Effector memory CD8-positive, alpha-beta T cell (primary cell): ENCODE measurements at places on chromosomes 5 and 9.

- DNase-seq: no peak
These were observed 32.9 kb downstream of the TSPAN17 start for GRCh38 chr5:176680226-176680563.

DNA sequence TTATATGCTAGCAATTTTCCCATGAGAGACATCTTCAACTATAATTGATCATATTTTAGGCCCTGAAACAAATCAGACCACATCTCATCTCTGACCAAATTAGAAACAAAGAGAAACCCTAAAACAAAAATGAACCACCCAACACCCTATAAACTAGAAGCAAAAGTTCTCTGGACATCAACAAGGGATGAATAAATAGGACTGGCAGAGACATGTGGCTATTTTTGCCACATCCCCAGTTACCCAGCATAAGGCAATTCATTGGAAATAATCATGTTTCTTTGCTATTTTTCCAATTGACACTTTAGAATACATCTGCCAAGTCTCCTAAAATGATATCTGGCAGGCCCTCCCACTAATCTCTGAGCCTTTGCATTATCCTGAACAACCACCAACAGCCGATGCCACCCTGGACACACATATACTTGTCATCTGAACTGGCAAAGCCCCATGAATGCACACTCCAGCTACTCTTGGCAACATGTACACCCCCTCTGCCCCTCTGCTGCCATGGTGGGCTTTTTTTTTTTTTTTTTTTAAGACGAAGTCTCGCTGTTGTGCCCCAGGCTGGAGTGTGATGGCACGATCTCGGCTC is 53.5 kb upstream of the EQTN start:
- DNase-seq: no peak

DNA sequence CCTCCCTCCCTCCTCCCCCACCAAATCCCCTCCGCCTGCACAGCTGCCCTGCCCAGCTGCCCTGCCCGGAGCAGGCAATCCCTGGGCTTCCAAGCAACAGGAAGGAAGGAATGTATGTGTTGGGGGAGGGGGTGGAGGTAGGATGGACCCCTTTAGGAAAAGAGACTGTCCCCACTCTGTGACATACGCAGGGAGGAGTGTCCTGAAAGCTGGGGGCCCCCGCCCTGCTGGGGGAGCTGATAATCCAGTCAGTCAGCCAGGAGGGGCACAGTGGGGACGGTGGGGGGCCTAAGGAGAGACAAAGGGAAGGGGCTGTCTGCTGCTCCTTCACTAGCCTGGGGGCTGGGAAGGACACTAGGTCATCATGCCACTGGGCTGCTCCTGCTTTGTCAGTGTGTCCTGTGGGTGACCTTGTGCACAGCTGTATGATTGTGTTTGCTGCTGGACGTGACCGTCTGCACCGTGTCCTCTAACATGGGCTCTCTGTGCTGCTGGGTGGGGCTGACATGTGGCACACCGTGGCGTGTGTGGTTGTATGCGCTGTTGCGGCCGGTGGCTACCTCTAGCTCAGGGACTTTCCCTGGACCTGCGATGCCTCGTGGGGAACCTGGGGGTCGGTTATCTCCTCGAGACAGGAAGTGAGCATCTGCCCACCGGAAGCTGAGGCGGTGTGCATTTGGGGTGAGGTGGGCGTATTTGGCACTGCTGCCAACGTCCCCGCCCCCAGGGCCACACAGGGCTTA is 3.0 kb downstream of the N4BP3 start:
- peak; percentile 87 for DNase-seq

DNA sequence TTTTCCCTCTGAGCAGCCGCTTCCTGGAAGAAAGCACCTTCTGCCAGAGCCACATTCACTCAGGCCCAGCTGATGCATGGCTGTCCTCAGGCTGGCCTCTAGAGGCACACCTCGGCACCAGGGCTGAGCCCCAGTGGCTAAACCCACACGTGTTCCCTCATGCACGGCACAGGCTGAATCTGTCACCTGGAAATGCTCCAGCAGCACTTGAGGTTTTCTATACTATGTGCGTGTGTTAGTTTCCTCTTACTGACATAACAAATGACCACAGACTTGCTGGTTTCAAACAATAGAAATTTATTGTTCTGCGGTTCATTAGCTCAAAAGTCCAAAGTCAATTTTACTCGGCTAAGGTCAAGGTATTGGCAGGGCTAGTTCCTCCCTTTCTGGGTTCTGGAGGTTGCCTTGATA is 141.4 kb downstream of the LRRC70 start:
- no peak for DNase-seq

DNA sequence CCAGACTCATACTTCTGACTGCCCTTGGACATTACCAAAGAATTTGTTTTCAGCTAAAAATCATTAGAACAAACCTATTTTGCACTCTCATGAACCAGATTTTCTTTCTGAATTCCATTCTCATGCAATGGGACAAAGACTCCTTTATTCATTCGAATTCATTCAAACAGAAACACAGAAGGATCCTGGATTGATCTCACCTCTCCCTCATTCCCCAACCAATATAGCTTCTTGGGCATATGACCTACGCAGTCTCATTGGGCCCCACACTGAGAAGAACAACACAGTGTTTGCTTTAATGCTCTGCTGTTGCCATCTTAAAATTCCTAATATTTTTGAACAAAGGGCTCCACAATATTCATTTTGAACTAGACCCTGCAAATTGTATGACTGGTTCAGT is 392.4 kb downstream of the CTNND2 start:
- DNase-seq: no peak

GRCh38 chr9:33718987-33719386 is 76.4 kb upstream of the PRSS3 start:
- DNase-seq: no peak

DNA sequence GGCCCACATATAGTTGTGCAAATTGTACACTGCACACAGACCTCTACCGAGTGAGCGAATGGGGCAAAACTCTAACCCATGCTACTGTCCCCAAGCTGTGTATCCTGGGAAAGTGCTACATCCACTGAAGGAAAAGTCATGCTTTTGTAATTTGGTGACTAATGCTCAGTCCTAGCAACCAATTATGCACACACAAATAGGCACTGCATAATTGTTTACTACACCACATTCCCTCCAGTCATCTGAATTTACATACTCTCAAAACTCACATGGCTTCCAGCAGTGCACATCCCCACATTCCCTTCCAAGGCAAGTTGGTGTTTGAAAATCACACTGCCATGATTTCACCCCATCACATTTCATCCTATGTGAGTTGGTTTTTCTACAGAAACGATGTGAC is 125.9 kb upstream of the OSMR start:
- no peak for DNase-seq

GRCh38 chr9:96192710-96193109 is 109.3 kb downstream of the HSD17B3 start:
- no peak for DNase-seq

DNA sequence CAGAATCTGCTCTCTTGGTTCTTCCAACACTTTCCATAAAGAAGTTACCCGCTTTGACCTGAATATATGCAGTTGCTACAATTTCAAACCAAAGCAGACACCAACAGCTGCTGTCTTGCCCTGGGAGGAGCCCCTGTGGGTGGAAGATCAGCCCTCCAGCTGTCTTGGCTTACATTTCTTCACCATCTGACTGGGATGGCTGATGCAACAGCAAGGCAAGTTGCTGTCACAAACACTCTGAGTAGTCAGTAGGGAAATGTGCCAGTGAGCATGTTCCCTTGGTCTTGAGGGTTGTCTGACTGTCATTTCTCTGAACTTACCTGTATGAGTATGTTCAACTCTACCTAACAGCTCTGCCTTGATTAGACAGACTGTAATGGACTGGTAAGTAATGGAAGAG is 152.9 kb downstream of the SGCD start:
- no peak for DNase-seq

GRCh38 chr5:179869101-179869500 is 10.5 kb upstream of the MRNIP start:
- no peak for DNase-seq

DNA sequence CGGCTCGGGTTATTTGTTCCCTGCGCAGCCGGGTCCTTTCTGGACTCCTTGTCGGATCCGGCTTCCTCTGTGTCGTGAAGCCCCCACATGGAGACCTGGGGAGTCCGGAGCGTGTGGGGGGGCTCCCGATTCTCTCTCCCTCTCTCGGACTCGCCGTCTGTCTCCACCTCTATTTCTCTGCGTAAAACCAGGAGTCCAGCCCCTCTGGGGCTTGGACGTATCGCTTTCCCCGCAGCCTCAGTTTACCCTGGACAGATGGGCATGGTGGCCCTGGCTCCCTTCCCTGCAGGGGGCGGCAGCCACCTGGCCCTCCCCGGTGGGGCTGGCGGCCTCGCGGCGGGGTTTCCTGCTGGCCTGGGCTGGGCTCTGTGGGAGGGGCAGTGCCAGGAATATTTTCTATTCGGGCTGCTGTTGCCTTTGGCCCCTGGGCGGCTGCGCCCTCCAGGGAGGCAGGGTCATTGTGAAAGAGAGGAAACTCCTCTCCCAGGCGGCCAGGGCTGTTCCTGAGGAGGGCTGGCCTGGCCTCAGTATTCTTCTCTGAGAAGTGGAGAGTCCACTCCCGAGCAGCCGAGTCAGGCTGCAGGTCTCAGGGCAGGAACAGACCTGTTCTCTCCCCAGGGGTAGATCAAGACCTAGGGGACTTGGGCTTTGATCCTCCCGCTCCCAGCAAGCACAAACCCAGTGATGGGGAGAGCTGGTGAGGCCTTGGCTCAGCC is 665 bp downstream of the ASS1 start:
- no peak for DNase-seq

DNA sequence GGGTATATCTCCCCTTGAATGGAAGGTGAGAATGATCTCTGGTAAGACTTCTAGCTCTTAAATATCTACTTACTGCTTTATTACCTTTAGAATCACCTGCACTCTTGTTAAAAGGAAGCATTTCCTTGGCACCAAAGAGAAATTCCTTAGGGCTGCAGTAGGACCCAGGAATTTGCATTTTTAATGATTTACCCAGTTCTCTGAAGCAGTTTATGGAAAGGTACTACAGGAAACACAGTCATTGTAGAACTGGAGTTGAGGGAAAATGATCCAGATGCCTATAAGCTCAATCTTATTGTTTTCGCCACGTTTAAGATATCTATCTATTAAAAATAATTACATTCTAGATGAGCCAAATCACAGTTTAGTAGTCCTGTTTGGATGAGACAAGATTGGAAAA is 9.5 kb upstream of the C9 start:
- DNase-seq: no peak

GRCh38 chr9:107613321-107613720 is 123.8 kb upstream of the KLF4 start:
- DNase-seq: no peak

DNA sequence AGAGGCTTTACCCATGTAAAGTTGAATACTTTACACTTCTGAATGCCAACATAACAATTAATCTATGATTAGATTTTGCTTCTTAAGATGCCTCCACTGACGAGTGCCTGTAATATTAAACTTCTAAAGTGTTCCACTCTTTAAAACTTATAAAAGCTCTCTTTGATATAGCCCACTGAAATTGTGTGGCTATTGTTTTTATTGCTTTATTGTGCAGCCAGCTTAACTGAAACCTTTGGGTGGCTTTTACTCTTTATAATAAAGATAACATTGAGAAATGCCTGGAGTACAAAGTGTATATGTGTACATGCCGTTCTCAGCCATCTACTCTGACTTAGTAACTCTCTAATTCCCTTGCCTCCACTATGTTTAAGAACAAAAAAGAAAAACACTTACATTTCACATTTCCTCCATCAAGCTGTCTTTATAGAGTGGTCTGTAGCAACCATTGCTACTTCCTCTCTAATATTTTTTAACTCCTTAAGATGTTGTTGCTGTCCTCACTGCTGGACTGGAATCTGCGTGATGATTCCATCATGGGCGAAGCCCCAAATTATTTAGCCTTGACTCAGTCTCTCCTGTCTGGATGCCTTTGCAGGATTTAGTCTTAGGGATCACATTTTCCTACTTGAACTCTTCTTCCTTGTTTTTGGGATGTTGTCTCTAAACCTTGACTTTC is 9.1 kb downstream of the PIK3R1 start:
- DNase-seq: no peak

DNA sequence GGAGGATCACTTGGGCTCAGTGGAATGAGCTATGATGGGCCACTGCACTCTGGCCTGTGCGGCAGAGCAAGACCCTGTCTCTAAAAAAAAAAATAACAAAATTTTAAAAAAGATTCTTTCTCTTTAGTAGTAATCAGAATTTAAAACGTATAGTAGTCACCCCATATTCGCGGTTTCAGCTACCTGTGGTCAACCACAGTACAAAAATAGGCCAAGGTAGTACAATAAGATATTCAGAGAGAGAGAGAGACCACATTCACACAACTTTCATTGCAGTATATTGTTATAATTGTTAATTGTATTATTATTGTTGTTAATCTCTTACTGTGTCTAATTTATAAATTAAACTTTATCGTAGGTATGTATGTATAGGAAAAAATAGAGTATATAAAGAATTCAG is 18.7 kb downstream of the INIP start:
- DNase-seq: no peak

GRCh38 chr9:91589101-91589553 is 165.5 kb upstream of the NFIL3 start:
- no peak for DNase-seq

DNA sequence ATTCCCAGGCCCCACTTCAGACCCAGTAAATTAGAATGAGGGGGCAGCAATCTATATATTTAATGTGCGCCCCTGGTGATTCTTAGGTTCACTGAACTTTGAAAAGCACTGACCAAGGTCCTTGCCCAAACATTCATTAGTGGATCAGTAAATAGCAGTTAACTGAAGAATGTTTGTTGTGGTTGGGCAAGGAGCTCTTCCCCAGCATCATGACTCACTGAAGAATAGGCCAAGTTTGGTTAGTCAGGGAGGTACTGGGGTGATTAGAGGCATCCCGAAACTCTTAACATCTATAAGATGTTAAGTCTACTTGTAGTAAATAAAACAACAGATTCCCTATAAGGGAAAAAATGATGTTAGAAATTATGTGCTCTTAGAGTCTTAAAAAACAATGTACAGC is 833 bp upstream of the MROH2B start:
- DNase-seq: no peak

GRCh38 chr5:66987949-66988838 is 208.4 kb downstream of the CD180 start:
- no peak for DNase-seq

DNA sequence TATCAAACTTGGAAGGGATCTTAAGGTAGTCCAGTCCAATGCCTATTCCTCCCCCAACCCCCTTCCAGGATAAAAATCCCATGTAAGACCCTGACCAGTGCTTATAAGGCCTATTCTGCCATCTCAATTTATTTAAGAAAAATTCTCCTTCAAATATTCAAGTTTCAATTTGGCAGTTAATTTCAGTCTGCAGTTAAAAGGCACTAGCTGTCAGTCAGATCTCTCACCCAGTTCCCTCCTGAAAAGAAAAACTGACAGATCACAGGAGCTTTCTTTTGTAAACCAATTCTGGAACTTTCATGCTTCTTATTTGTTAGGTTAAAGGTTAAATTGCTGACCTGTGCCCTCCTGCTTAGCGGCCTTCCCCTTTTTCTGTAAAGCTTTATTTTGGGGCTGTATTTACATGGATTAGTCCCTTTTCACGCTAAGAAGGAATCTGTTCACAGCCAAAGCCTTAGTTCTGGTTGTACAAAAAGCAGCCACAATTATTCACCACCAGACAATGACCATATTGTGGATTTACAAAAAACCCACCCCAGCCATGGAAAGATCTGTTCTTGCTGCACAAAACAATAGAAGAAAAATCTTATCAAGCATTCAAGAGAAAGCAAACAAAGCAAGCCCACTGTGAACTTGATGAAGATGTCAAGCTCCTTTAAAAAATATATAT is 68.7 kb downstream of the DENND1A start:
- DNase-seq: no peak

GRCh38 chr5:63125862-63126261 is 547.2 kb downstream of the LRRC70 start:
- DNase-seq: no peak
